ENCODE measurements at places on chromosomes 3 and 15. TPM values are rescaled to one million over a fixed set of nuclear protein-coding genes. Genes with fewer than 3 reads are reported as not detected.

WDR53 gene
- total RNA-seq: 8.8 TPM

IMPG2 gene
- under 0.01 TPM for total RNA-seq

PRR20G gene
- total RNA-seq: not detected

TRH gene
- not detected for total RNA-seq

NR1I2 gene
- total RNA-seq: not detected

CD200R1 gene
- 0.48 TPM for total RNA-seq

METTL6 gene
- 43.3 TPM for total RNA-seq

CILP gene
- not detected for total RNA-seq

PIK3CA gene
- 19.0 TPM for total RNA-seq

GRCh38 chr3:135995766-135996165 is 30.2 kb downstream of the PPP2R3A start:
- no peak for DNase-seq

DNA sequence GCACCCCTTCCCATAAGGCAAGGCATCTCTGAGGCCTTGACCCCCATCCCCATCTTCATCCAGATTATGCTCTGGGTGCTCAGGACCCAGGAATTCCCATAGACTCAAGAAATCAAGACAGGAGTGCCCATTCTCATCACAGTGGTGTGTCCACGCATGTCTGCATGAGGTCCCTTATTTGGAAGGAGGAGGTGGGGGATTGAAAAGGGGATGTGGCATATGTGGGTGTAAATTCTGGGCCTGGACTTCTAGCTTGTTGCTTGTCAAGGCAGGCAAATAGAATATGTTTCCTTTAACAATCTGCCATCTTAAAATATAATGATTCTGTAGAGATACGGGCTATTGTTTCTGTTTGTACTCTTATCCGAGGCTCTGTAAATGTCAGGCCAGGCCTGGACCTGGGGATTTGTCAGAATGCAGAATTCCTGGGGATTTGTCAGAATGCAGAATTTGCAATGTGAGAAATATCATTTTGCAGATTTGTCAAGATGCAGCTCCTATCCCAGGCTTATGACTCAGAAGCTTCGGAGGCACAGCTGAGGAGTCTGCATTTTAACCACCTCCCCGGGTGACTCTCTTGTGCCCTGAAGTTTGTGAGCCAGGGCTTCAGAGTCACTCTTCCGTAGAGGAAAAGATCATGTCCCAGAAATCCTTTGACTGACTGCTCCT is 157.8 kb downstream of the SV2B start:
- DNase-seq: no peak

DNA sequence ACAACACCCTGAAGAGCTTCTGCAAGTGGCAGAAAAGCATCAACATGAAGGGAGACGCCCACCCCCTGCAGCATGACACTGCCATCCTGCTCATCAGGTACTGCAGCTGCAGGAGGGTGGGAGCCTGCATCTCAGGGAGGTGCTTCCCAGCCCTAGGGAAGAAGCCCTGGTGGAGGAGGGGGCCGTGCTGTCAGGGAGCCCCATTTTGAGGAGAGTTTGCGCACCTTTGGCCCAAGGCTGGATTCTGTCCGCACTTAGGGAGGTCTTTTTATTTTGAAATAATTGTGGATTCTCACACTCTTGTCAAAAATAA is 42.1 kb downstream of the SAXO2 start:
- DNase-seq: no peak

DNA sequence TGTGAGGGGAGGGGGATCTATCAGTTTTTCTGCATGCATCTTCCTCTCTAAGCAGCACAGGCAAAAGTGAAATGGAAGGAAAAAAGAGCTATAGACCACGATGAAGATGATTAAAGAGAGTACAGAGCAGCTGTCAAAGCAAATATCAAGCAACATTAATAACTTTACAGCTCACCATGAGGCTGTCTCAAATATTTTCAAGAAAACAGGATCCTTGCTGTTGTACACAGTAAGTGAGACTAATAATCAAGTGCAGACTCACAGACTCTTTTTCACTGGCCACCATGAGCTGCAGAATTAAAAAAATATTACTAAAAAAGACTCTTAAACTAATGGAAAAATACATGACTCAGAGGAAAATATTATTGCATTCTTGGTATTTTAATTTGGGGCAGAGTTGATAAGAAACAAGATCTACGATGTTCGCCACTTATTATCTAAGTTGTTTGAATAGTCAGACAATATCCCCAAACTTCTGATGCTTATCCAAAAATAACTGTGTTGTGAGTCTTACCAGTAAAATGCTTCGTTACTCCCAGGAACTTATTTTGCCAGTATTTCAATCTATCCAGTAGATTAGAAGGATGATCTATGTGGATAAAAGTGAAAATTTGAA is 817.5 kb upstream of the ALCAM start:
- DNase-seq: no peak

DNA sequence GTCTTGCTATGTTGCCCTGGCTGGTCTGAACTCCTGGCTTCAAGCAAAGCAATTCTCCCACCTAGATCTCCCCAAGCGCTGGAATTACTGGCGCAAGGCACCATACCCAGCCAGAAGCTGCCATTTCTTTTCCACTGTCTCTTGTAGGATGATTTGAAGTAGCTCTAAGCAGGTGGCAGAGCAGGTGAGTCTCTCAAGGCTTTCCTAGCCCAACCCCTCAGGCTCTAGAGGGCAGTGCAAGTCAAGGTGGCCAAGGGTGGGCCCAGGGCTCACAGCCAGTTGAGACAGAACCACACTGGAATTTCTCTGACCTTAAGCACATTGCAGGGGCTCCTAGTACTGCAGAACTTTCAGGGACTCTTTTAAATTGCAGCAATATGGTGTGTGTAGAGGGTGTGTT is 15.6 kb upstream of the DAG1 start:
- DNase-seq: peak; percentile 34

GRCh38 chr3:35659768-35660167 is 20.4 kb downstream of the ARPP21 start:
- no peak for DNase-seq

DNA sequence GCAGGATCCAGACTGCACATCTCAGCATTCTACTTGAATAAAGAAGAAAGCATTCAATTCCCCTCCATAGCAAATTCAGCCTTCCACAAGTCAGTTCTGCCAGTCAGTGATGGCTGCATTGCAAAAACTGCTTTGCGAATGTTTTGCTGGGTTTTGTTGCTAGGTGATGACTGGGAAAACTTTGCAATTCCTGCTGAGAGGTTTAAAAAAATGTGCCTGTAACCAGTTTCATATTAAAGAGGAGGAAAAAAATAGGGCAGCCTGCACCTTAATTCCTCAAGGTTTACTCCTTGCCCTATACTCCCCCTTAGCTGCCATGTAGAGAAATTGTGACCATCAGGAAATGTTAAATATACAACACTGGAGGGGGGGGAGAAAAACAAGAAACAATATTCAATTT is 225.6 kb upstream of the ATP11B start:
- no peak for DNase-seq

Measured in RPMI7951 (cell line).